Effector memory CD4-positive, alpha-beta T cell (primary cell): ENCODE measurements at places on chromosomes 13 and 19.

DNA sequence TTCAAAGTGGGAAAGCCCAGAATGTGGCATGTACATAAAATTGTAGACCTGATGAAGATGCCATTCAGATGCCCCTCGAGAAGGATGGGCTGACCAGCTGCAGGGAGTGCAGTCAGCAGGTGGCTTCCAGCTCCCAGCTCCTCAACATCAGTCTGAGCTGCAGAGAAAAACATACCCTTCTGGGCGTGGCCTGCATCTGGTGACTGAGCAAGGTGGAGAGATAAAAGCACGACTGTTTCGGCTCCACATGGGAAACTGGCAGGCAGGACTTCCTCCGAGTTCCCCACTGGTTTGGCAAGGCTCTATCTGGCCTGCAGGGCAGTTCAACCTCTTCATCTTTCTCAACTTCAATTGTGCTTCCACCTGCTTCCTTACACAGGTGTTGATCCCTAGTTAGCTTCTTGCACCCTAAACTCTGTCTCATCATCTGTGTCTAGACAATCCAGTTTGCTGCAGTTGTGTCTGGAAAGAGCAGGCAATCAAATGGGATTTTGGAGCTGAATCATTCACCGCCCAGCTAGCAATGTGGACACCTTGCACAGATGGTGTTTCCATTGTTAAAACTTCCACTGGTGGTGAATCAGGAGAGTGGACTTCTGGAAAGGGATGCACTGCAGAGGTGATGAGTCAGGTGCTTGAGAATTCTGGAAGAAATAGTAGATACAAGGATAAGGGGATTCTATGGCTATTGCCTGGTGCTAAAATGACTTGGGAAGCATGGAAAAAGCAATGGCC lies 56.8 kb downstream of the POLR1D start:
- H3K36me3 ChIP-seq, result no peaks in the 10 kb centered on the region
- H3K4me3 ChIP-seq, result no peak overlapping the region
- no peaks in the 10 kb centered on the region for H3K27me3 ChIP-seq

GRCh38 chr19:14519860-14520407 lies 1.7 kb upstream of the DNAJB1 start:
- H3K4me1 ChIP-seq, result peaks cover 70% of the 10 kb centered on the region
- no peaks in the 10 kb centered on the region for H3K27me3 ChIP-seq
- H3K27ac ChIP-seq, result peak overlapping the region; percentile 26
- DNase-seq, result no peak

- peak overlapping the region; percentile 82 for H3K27ac ChIP-seq
- DNase-seq, result no peak
- no peaks in the 10 kb centered on the region for H3K27me3 ChIP-seq
- peaks cover 25% of the 10 kb centered on the region for H3K4me1 ChIP-seq
- peaks cover 6% of the 10 kb centered on the region for H3K36me3 ChIP-seq
Observed at GRCh38 chr19:42242069-42242511, 312 bp downstream of the GSK3A start.

DNA sequence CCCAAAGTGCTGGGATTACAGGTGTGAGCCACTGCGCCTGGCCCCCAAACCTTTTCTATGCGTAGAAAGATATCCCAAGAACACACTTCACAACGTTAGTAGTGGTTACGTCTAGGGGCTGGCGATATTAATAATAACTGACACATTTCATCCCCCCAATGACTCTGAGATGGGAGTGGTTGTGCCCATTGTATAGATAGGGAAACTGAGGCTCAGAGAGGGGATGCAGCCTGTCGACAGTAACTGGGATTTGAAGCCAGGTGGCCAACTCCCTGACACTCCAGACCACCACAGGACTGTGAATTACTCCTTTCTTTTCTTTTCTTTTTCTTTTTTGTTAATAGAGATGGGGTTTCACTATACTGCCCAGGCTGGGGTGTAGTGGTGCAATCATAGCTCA lies 25.3 kb upstream of the PTPRS start:
- no peak overlapping the region for H3K4me3 ChIP-seq
- no peak overlapping the region for H3K27ac ChIP-seq
- DNase-seq, result no peak
- H3K27me3 ChIP-seq, result no peaks in the 10 kb centered on the region
- no peaks in the 10 kb centered on the region for H3K36me3 ChIP-seq
- H3K4me1 ChIP-seq, result no peaks in the 10 kb centered on the region

GRCh38 chr13:90154311-90154960 lies 1193.1 kb upstream of the MIR17HG start:
- no peak overlapping the region for H3K4me3 ChIP-seq
- no peak overlapping the region for H3K27ac ChIP-seq
- no peak for DNase-seq
- no peaks in the 10 kb centered on the region for H3K27me3 ChIP-seq

GRCh38 chr19:3698974-3699740 lies 1.1 kb downstream of the PIP5K1C start:
- peaks cover 5% of the 10 kb centered on the region for H3K36me3 ChIP-seq
- no peaks in the 10 kb centered on the region for H3K27me3 ChIP-seq
- peak overlapping the region; percentile 32 for H3K27ac ChIP-seq
- DNase-seq, result no peak
- H3K4me1 ChIP-seq, result peaks cover 13% of the 10 kb centered on the region

- H3K4me3 ChIP-seq, result no peak overlapping the region
- no peaks in the 10 kb centered on the region for H3K27me3 ChIP-seq
- H3K36me3 ChIP-seq, result no peaks in the 10 kb centered on the region
- no peak for DNase-seq
Observed at GRCh38 chr13:29324601-29325000, 270.9 kb downstream of the SLC7A1 start.
